Esophagus squamous epithelium (tissue), 5 donors: ENCODE measurements at places on chromosomes 6 and 20.
A peak's percentile ranks its signal among the peaks of the same experiment; 100 is the strongest.

GRCh38 chr6:89966228-89966544, 71.9 kb downstream of the GJA10 start:
- DNase-seq = no peak
- no peaks in the 10 kb centered on the region for H3K36me3 ChIP-seq
- H3K4me3 ChIP-seq = no peak overlapping the region
- H3K27ac ChIP-seq = no peak overlapping the region
- no peaks in the 10 kb centered on the region for H3K27me3 ChIP-seq

DNA sequence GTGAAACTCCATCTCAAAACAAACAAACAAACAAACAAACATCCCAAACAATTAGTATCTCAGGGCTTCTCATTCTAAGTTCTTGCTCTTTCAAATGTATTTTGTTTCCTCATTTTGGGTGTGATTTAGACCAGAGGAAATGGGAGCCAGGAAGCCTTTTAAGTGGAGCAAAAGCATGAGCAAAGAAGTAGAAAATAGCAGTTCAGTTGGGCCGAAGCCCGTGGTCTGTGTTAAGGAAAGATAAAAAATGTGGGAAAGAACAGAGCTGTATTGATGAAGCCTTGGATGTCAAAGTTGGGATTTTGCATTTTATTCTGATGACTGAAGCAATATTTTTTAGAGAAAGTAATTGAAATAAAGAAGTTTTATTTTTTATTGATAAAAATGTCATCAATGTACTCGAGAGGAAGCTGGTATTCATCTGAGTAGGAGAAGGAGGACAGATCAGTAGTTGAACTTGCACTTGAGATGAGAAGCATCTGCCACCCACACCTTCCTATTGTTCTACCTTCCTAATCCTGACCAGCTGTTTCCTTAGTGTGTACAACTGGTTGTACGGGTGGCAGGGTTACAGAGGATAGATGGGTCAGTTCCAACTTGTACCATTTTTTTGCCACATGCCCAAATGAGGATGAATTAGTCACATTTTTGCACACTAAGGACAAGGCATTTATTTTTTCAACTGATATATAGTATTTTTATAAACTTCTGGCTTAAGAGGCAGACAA, 56.1 kb downstream of the KIAA0408 start:
- no peaks in the 10 kb centered on the region for H3K36me3 ChIP-seq
- no peaks in the 10 kb centered on the region for H3K27me3 ChIP-seq
- H3K4me1 ChIP-seq = peaks cover 24% of the 10 kb centered on the region
- no peak overlapping the region for H3K27ac ChIP-seq
- DNase-seq = no peak

- no peaks in the 10 kb centered on the region for H3K36me3 ChIP-seq
- DNase-seq = no peak
- no peak overlapping the region for H3K27ac ChIP-seq
- no peak overlapping the region for H3K4me3 ChIP-seq
- no peaks in the 10 kb centered on the region for H3K4me1 ChIP-seq
Measured at GRCh38 chr6:82045965-82046756, 201.4 kb downstream of the IBTK start.

DNA sequence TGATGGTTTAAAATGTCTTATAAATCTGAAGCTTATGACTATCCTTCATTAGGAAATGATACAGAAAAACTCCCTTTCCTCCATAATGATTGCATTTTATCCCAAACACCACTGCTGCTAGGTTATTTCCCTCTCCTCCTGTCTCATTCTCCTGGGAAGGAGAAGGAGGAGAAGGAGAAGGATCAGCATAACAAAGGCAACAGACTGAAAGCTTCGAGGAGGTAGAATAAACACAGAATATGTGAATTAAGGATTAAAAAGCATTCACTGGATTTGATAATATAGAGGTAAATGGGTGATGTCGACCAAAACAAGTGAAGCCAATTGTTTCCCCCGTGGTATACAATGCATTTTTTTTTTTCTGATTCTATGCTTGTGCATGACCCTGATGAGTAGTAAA, 82.0 kb downstream of the WASF1 start:
- no peak for DNase-seq
- no peaks in the 10 kb centered on the region for H3K27me3 ChIP-seq
- peaks cover 6% of the 10 kb centered on the region for H3K36me3 ChIP-seq
- peak overlapping the region; percentile 63 for H3K27ac ChIP-seq
- peaks cover 32% of the 10 kb centered on the region for H3K4me1 ChIP-seq

GRCh38 chr6:53233309-53233708, 84.7 kb upstream of the GCM1 start:
- no peaks in the 10 kb centered on the region for H3K27me3 ChIP-seq
- no peak overlapping the region for H3K4me3 ChIP-seq
- H3K4me1 ChIP-seq = no peaks in the 10 kb centered on the region
- DNase-seq = no peak

DNA sequence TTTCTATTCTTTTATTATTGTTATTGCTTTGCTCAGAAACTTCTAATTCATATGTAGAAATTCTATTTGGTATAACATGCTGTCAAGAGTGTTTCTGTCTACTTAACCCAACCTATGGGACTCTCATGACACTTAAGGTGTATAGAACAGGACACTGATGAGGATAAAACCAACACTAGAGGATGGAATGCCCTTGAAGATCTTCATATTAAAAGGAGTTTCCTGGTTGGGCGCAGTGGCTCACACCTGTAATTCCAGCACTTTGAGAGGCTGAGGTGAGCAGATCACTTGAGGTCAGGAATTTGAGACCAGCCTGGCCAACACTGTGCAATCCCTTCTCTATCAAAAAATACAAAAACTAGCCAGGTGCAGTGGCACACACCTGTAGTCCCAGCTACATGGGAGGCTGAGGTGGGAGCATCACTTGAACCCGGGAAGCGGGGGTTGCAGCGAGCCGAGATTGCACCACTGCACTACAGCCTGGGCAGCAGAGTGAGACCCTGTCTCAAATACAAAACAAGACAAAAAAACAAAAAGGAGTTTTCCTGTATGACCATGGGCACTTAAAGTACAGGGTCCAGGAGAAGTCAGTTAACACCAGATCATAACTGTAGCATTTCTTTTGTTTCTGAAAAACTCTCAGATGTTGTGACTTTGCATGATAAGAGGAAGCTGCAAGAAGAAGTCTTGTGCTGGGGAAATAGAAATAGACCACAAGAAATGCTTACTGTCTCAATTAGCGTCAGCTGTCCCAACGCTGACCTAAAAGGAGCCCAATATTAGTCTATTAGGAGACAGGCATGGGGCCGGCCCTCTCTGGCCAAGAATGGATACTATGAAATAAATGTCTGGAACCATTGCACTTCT, 38.9 kb upstream of the CD2AP start:
- H3K36me3 ChIP-seq = no peaks in the 10 kb centered on the region
- no peak overlapping the region for H3K4me3 ChIP-seq
- DNase-seq = no peak
- no peak overlapping the region for H3K27ac ChIP-seq

DNA sequence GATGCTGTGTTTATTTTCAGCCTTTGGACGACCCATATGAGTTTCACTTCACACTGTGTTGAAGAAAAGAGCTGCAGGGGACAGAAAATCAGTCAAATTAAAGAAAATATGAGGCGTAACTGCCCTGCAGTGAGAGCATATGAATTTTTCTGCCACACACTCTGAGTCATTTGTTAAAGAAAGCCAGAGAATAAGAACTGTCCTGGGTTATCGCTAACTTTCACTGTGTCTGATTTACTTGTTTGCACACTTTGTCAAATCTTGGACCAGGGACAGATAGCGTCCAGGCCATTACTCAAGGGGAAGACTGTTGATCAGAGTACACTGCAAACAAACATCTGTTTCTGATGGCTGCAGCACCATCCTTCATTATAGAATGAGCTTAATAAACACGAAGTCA, 126.8 kb upstream of the AGPAT4 start:
- no peak overlapping the region for H3K4me3 ChIP-seq
- no peak for DNase-seq
- no peak overlapping the region for H3K27ac ChIP-seq

DNA sequence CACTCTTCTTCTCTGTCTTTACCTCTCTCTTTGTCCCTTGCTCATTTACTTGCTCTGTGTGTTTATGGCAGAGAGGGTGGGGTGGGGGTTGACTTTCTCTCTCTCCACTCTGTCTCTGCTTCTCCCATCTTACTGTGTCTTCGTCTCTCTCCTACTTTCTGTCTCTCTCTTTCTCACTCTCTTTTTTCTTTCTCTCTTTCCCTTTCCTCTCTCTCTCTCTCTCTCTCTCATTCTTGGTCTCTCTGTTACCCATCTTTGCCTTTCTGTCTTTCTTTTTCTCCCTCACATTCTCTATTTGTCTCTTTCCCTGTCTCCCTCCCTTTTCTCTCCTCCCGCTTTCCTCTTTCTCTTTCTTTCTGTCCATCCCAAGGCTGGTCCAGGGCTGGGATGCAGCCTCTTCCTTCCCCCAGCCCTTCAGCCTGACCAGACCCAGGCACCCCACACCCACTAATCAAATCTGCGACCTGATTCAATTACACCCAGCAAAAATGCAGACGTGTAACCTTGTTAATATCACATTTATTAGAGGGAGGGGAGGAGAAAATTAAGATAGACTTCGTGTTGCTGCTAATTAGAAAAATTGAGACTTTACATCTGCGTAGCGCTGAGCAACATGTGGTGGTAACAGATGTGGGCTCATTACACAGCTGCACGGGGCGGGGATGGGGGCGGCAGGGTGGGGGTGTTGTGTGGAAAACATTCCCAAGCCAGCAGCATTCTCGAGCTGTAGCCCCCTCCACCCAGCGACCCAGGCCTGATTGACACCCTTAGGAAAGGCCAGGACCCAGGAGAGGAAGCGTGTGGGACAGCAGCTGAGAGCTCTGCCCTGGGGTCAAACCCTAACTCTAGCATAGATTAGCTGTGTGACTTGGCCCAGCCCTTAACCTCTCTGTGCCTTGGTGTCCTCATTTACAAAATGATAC, 124.9 kb upstream of the MAFB start:
- no peak overlapping the region for H3K27ac ChIP-seq
- H3K4me3 ChIP-seq = no peak overlapping the region
- no peak for DNase-seq
- H3K36me3 ChIP-seq = no peaks in the 10 kb centered on the region
- no peaks in the 10 kb centered on the region for H3K4me1 ChIP-seq
- H3K27me3 ChIP-seq = no peaks in the 10 kb centered on the region

GRCh38 chr6:128124713-128125112, 223.9 kb upstream of the THEMIS start:
- H3K27ac ChIP-seq = no peak overlapping the region
- H3K27me3 ChIP-seq = no peaks in the 10 kb centered on the region
- DNase-seq = no peak
- H3K36me3 ChIP-seq = no peaks in the 10 kb centered on the region

DNA sequence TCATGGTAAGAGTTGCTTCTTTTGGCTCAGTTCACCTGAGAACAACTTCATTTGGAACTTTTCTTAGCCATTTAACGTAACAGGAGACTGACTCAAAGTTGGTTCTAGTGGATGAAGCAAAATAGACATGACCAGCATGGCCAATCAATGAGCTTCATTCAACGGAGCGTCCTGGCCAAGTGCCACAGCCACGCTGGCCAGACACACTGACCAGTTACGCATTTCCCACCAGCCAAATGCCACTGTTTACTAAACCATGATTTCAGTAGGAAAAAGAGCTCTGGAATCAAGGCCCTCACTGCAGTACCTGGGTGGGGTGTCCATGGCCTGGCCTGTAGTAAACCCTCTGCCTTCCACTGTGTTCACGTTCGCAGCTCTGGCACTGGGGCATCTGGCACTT, 80.4 kb downstream of the POPDC3 start:
- no peak overlapping the region for H3K4me3 ChIP-seq
- no peaks in the 10 kb centered on the region for H3K4me1 ChIP-seq
- no peak for DNase-seq
- no peaks in the 10 kb centered on the region for H3K27me3 ChIP-seq
- no peak overlapping the region for H3K27ac ChIP-seq
- H3K36me3 ChIP-seq = no peaks in the 10 kb centered on the region

GRCh38 chr20:41497186-41497895, 120.8 kb downstream of the CHD6 start:
- H3K27me3 ChIP-seq = no peaks in the 10 kb centered on the region
- no peak overlapping the region for H3K4me3 ChIP-seq
- peak overlapping the region; percentile 22 for H3K27ac ChIP-seq
- peaks cover 65% of the 10 kb centered on the region for H3K36me3 ChIP-seq
- DNase-seq = no peak

DNA sequence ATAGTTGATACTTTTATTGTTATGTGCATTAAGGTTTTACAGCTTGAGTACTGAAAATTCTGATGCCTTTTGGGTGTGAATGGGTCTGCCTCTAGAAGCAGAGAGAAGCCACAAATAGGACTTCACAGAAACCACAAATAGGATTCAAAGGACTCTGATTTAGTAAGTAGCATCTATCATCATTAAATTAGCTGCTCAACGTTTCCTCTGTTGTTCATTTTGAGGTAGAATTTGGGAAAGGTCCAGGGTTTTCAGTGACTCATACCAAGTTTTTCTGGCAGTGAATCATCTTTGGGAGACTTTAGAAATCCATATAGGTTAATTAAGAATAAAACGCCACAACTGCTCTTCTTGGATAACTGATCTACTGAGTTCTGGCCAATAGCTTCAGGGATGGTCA, 105.1 kb downstream of the PHF3 start:
- H3K36me3 ChIP-seq = no peaks in the 10 kb centered on the region
- no peaks in the 10 kb centered on the region for H3K4me1 ChIP-seq
- no peak overlapping the region for H3K4me3 ChIP-seq

- no peaks in the 10 kb centered on the region for H3K4me1 ChIP-seq
- no peak overlapping the region for H3K4me3 ChIP-seq
- no peak for DNase-seq
- H3K27me3 ChIP-seq = no peaks in the 10 kb centered on the region
- peak overlapping the region; percentile 12 for H3K27ac ChIP-seq
Measured at GRCh38 chr6:70479236-70479635, 65.9 kb downstream of the FAM135A start.

GRCh38 chr6:154403788-154404187, 47.2 kb upstream of the IPCEF1 start:
- H3K4me1 ChIP-seq = peaks cover 8% of the 10 kb centered on the region
- peaks cover 61% of the 10 kb centered on the region for H3K36me3 ChIP-seq
- DNase-seq = no peak
- H3K4me3 ChIP-seq = no peak overlapping the region
- H3K27me3 ChIP-seq = no peaks in the 10 kb centered on the region

- H3K27me3 ChIP-seq = no peaks in the 10 kb centered on the region
- H3K4me1 ChIP-seq = no peaks in the 10 kb centered on the region
- no peaks in the 10 kb centered on the region for H3K36me3 ChIP-seq
- DNase-seq = no peak
Measured at GRCh38 chr6:88361298-88361697, 195.2 kb upstream of the CNR1 start.

GRCh38 chr6:39876111-39876510, 58.2 kb downstream of the MOCS1 start:
- H3K4me3 ChIP-seq = no peak overlapping the region
- no peak for DNase-seq
- H3K36me3 ChIP-seq = no peaks in the 10 kb centered on the region
- no peaks in the 10 kb centered on the region for H3K27me3 ChIP-seq
- H3K27ac ChIP-seq = no peak overlapping the region

DNA sequence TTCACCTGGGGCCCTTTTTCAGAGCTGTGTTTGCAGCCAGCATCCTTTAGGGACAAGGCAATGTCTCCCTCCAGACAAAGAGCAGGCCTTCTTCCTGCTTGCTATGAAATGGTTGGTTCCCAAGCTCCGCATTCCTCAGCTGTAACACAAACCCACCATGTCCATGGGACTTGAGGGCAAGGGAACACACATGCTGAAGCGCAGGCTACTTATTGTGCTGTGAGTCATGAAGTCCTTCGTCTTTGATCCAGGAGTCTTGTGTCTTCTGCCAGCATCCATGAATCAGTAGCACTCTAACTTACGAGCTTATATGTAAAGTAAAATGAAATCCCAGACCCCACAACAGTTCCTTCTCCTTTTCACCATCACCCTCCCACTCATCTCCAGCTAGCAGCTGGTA, 59.0 kb downstream of the ANKRD60 start:
- no peak overlapping the region for H3K4me3 ChIP-seq
- H3K27me3 ChIP-seq = no peaks in the 10 kb centered on the region
- H3K27ac ChIP-seq = no peak overlapping the region
- H3K36me3 ChIP-seq = no peaks in the 10 kb centered on the region
- no peaks in the 10 kb centered on the region for H3K4me1 ChIP-seq
